CD4-positive, alpha-beta T cell treated with Interleukin-6 for 4 hours (primary cell): ENCODE measurements at places on chromosomes 13 and 19.
A peak's percentile ranks its signal among the peaks of the same experiment; 100 is the strongest.

DNA sequence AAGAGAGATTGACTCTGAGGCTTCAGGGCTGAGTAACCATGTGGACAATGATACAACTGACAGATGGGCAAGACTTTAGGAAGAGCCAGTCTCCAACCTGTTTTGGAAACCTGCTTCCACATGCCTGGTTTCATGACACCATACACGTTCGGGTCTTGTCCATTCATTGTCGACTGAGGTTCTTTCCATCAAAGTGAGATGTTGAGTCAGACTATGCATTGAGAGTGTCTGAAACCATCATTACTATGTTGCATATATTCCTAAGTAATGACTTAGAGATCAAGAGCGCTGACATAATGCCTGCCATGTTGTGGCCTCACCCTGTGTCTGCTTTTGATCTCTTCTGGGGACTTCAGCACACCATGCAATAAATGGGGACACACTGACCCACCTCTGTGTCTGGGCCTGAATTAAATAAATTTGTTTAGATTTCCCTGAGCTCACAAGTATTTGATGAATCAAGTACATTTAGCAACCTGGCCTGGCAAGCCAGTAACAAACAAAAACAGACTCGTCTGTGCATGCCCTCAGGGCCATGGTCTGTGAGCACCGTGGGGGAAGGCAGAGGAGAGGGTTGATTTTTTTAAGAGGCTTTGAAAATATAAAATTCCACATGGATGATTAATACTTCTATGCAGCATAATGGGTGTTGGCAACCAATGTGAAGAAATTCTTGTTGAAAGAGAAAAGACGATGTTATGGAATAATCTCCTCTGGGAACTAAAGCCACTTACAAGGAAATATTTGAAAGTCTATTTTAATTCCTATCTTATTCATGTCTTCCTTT, 49.9 kb upstream of the UBAC2 start:
- DNase-seq = no peak

GRCh38 chr13:50676602-50677001, 166.9 kb downstream of the DLEU7 start:
- DNase-seq = no peak

GRCh38 chr13:107808389-107808788, 406.9 kb downstream of the LIG4 start:
- no peak for DNase-seq

DNA sequence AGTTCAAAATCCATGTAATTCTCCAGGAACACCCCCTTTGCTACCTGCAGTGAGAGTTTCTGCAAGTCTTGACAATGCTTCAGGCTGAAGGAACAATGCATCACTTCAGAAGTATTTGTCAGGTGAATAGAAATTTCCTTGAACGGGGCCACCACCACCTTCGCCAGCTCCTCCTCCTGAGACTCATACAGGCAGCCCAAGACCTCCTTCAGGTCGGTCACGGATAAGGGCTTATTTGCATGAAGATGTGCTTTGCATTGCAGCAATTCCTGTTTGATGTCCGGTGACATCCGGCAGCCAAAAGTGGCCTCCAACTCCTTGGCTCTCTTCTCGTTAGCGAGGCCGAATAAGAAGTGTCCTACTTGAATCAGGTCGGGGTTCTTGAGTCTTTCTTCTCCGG, 8.4 kb downstream of the NLRP7 start:
- DNase-seq = no peak

GRCh38 chr13:73522937-73523336, 464.1 kb downstream of the KLF5 start:
- no peak for DNase-seq

DNA sequence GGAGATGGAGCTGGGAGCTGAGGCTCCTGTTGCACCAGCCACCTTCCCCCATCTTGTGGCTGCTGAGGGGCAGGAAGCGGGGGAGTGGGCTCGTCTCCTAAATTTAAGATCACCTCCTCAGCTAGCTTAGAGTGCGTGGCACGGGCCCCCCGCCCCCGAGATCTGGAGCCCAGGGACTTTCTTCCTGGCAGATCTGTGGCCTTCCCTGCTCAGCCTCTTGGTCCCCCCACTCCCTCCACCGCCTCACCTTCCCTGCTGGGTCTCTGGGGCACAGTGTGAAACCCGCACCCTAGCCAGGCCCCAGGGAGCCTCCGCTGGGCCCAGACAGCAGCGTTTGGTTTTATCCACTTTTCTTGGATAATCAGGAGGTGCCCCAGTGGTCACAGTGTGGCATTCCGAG, 35.9 kb downstream of the MAU2 start:
- DNase-seq = no peak

DNA sequence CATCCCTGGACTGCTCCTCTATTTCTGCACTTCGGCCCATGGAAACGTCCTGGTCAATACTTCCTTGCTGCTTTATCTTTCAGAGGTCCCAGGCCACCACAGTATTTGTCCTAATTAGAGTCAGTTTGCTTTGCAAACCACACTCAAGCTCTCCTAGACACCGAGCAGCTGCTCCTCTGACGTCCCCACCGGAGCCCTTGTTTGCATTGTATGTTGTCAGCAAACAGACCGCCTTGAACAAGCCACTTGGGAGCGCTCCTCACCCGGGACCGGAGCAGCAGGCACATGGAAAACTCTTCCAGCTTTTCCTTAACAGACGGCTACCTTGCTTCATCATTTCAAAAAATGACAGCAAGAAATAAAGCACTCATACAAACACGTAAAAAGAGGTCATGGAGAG, 51.5 kb upstream of the GTF3A start:
- DNase-seq = no peak

DNA sequence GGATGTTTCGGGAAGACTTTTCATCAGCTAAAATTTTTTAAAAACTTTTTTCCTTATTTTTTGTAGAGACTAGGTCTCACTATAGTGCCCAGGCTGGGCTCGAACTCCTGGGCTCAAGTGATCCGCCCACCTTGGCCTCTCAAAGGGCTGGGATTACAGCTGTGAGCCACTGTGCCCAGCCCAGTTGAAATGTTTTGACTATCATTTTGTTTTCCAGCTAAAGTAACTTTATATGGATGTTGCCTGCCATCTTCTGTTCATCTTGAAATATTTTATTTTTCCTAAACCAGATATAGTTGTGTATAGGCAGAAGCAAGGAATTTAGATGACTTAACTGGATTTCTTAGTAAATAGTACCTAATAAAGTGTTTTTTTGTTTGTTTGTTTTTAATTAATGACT, 7.0 kb downstream of the CAB39L start:
- DNase-seq = no peak

DNA sequence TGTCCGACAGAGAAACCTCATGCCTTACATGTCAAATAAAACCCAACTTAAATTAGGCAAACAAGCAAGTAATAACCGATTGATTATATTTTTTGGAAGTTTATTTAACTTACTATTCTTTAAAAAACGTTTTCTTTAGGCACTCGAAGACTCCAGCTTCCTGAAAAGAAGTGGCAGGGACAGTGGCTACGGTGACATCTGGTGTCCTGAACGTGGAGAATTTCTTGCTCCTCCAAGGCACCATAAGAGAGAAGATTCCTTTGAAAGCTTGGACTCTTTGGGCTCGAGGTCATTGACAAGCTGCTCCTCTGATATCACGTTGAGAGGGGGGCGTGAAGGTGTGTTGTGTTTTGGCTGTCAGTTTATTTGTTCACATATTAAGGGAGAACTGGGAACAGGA, 164.4 kb downstream of the LMO7 start:
- DNase-seq = no peak

DNA sequence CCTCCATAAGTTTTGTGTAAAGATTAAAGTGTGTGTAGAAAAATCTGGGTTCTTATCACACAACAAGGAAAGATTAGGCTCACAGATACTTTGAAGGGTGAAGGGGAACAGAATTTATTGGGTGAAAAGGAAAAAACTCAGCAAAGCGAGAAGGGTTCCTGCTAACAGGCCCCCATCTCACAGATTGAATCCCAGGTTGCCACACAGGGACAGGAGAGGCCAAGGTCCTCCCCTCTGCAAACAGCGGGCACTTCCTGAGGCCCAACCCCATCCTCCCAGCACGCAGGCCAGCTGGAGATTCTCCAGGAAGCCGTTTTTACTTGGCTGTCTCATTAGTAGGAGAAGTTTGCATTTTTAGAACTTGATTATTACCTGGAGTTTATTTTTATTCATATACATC, 15.2 kb upstream of the ERCC5 start:
- no peak for DNase-seq

- no peak for DNase-seq
Measured at GRCh38 chr13:113928685-113929627, 44.9 kb downstream of the C13orf46 start.

GRCh38 chr13:94646904-94647303, 45.2 kb downstream of the GPR180 start:
- no peak for DNase-seq

- no peak for DNase-seq
Measured at GRCh38 chr19:45368737-45369340, 1.5 kb downstream of the ERCC2 start.

DNA sequence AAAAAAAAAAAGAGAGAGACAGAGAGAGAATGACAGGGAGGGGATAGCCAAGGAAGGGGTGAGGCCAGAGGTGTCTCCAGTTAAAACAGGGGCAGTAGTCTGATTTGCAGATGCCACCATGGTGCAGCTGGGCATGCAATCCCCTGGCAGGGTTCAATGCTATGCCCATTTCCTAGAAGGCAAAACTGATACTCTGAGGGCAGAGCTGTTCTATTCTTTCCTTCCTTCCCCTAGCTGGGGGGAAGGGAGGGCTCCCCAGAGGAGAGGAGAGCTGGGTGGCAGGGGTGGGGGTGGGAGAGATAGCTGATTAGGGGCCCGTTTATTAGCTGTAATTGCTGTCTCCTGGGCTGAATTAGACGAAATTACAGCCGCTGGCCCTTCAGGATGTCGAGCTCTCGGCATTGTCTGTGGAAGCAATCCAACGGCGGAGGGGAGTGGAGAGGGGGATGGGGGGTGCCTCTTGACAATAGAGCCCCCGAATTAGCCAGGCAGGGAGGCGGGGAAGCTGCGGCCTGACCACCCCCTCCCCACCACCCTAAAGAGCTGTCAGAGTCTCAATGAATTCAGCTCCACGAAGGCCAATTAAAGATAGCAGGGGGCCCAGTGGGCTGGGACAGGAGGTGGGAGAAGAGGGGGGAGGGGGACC, 14.4 kb upstream of the DPP9 start:
- no peak for DNase-seq

GRCh38 chr13:43132911-43133310, 109.5 kb downstream of the DNAJC15 start:
- DNase-seq = no peak

DNA sequence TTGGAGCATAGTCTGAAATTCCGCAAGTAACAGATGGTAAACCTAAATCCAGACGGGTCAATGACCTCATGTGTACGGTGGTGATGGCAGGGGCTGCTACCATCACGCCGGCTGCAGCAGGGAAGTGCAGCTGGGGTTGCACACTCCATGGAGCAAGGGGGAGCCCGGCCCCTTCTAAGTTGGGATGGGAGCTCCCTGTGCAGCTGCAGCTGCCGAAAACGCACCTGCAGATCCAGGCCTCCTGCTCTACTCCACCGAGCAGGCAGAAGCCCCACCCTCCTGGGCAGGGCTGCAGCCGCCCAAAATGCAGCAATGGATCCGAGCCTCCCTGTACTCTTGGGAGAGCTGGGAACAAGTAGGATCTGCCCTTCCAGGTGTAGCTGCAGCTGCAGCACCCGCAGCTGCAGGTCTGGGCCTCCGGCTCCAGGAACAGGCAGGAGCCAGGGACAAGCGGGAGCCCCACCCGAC, 25.5 kb downstream of the KBTBD6 start:
- DNase-seq = no peak

- DNase-seq = peak; percentile 82
Measured at GRCh38 chr19:6481541-6482342, at the start of gene DENND1C. Gene DENND1C (minus strand): TSS chr19:6481787. CDS start chr19:6481695, 92 bp downstream.

- no peak for DNase-seq
Measured at GRCh38 chr13:106318941-106319411, 216.5 kb downstream of the EFNB2 start.

- DNase-seq = no peak
Measured at GRCh38 chr13:97076898-97077297, 82.6 kb upstream of the OXGR1 start.

- DNase-seq = no peak
Measured at GRCh38 chr19:38715555-38715954, 28.7 kb downstream of the CAPN12 start.

DNA sequence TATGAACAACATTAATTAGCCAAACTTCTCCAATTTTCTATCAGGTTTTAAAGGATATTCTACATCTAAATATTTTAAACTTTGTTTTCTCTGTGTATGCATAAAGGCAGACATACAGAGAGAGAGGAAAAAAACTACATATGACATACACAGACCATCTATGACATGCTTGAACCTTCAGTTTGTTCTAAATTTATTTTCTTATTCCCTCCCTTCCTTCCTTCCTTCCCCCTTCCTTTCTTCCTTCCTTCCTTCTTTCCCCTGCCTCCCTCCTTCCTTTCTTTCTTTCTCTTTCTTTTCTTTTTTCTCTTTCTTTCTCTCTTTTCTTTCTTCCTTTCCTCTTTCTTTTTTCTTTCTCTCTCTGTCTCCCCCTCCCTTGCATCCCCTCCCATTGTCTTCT, 35.8 kb upstream of the CD70 start:
- no peak for DNase-seq

- DNase-seq = no peak
Measured at GRCh38 chr13:32384702-32385101, 43.2 kb downstream of the N4BP2L1 start.

- peak; percentile 56 for DNase-seq
Measured at GRCh38 chr13:50387051-50387581, 371.9 kb downstream of the KCNRG start.

GRCh38 chr19:15091918-15092753, 10.1 kb downstream of the OR1I1 start:
- DNase-seq = peak; percentile 52

- no peak for DNase-seq
Measured at GRCh38 chr13:96112936-96113335, 23.0 kb downstream of the HS6ST3 start.

- peak; percentile 48 for DNase-seq
Measured at GRCh38 chr19:1471515-1472160, 7.4 kb downstream of the C19orf25 start.

GRCh38 chr19:53772943-53773342, 51.2 kb downstream of the NLRP12 start:
- peak; percentile 43 for DNase-seq

DNA sequence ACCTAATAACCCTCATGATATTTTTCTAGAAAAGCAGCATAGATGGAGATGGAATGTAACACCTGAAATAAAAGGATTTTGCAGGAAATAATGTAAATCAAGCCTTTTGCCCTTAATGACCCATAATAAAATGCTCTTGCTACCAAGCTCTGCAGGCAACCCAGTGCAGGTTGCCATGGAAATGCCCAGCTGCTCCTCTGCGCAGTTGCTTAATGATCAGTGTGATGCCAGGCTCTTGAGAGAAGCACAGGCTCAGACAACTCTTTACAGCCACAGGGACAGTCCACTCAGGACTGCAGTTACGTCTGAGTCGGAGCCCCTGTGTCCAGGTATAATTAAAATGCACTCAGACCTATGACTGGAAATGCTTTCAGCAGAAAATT, 165.5 kb downstream of the LACC1 start:
- no peak for DNase-seq

DNA sequence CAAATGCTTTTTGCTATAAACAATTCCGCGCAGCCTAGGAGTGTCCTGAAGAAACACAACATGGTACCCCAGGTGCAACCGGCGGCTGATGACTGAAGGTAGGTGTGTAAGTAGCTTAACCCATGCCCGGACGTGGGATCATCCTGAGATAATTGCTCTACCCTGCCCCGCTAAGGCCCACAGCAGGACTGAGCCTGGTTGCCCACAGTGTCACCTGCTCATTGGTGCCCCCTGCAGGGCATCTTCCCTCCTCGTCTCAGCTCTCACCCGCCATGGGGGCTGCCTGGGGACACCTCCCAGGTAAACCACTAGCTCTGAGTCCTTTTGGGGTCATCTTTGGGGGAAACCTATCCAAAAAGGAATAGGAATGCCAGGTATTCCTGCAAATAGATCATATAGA, 22.3 kb downstream of the TMEM161A start:
- peak; percentile 61 for DNase-seq

- no peak for DNase-seq
Measured at GRCh38 chr13:30787738-30788525, 52.6 kb downstream of the ALOX5AP start.
